ENCODE measurements at places on chromosomes 12 and 14.

- DNase-seq = no peak
Observed at GRCh38 chr12:51188359-51189051, 15.6 kb upstream of the TFCP2 start.

GRCh38 chr12:74689929-74690328, 152.3 kb downstream of the ATXN7L3B start:
- DNase-seq = no peak

- no peak for DNase-seq
Observed at GRCh38 chr14:48008646-48009045, 333.2 kb upstream of the MDGA2 start.

DNA sequence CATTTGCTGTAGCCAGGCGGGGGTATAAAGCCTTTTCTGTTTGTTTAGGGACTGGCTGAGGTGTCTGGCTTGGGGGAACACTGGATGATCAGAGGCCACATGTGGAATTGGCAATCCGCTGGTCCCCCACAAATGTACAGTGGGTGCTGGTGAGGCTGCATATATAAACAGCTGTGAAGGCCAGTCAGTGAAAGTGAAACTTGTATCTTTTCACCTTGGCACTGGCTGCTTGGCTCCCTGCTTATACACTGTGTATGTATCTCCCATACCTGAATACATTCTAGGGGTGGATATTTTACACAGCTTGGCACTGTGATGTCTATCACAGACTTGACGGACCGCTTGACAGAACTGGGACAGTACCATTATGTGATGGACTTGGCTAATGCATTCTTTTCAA, 246.8 kb upstream of the AVPR1A start:
- no peak for DNase-seq

- no peak for DNase-seq
Observed at GRCh38 chr12:9365296-9365695, 157.1 kb upstream of the PZP start.

Measured in T-helper 2 cell treated with Interferon-gamma antibody and Interleukin-4, amounts not matched to agents 5 μg/mL and 100 μg/mL, for 36 hours (primary cell).